ENCODE measurements at places on chromosomes 2 and 18.

DNA sequence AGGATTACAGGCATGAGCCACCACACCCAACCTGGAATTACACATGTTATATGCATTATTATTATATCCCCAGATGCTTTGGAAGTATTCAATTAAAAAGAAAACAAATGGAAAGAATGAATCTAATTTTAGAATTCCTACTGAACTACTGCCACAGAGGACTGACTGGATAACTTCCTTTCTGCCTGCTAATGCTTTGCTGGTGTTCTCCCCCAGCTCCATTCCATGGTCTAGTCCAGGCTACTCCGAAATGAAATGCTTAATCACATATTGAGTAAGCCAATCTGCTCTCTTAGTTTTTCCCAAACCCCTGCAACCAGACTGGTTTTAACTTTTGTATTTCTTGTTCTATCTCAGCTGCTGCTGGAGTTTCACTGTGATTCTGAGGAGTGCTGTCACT is 519.1 kb downstream of the SOX11 start:
- no peak for DNase-seq

GRCh38 chr18:70464343-70465114 is 175.7 kb downstream of the SOCS6 start:
- no peak for DNase-seq

GRCh38 chr2:85254540-85255300 is 73.1 kb downstream of the TGOLN2 start:
- no peak for DNase-seq

DNA sequence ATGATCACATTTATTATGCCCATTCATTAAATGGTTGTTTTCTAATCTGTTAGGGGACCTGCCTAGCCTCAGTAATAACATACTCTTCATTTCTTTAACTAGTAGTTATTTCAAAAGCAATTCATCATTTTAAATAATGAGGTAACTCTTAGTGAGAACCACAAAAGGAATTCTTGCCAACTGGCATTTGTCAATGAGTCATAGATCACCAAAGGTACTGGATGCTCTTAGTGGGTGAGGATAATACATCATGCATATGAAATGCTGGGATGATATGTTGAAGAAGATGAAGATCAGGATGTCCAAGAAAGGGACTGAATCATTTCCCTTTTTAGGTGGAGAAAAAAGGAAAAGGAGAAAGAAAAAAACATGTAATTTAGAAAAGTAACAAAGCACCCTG is 826.2 kb upstream of the DDX18 start:
- no peak for DNase-seq

DNA sequence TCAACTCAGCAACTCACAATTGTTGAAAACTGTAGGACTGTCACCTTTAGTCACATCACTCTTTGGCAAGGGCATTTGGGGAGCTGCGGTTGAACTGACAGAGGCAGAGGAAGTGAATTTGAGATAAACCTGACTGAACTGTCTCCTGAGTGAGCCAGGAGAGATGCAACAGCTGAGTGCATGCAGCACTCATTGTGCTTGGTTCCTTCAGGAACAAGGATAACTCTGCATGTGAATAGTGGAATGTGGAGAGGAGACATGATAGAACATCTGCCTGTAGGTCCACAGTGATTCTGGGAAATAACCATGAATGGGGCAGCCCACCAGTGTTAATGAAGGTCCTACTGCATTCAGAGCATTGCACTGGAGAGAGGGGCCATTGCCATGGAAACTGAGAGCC is 494.7 kb downstream of the STK39 start:
- no peak for DNase-seq

DNA sequence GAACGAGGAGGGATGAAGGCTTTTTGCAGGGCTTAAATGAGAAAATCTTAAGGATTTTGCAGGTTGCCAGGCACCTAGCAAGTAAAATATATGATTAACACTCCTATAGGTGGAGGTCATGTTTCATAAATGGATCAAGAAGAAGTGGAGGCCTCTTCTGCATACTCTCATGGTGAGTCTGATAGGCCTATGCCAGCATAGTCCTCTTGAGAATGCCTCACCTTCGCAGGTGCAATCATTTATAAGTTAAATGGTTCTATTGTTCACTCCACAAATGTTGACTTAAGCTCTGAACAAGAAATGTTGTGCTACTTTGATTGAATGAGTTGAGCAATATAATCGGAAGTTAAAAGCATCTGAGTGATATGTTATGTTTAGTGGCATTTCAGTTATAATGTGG is 12.1 kb downstream of the LRRTM1 start:
- DNase-seq, result no peak

DNA sequence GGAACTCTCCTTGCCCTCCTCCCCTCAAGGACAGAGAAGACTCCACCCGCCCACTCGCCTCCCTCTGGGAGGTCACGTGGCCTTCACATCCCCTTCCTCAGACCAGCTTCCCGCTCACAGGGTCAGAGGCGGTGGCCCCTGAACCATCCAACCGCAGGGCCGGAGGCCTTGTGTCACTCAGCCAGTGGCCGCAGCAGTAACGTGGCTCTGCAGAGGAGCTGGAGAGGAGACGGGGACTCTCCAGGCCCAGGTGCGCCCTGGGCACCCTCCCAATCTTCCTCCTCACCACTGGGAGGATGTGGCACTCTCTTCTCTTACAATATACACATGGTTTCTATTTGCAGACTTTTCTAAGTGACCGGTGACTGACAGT is 161.7 kb downstream of the TWIST2 start:
- no peak for DNase-seq

GRCh38 chr2:117859924-117860647 is 45.6 kb downstream of the DDX18 start:
- DNase-seq, result no peak

GRCh38 chr2:136305517-136306192 is 187.7 kb upstream of the CXCR4 start:
- no peak for DNase-seq

GRCh38 chr2:95314964-95315611 is 17.9 kb downstream of the KCNIP3 start:
- no peak for DNase-seq

DNA sequence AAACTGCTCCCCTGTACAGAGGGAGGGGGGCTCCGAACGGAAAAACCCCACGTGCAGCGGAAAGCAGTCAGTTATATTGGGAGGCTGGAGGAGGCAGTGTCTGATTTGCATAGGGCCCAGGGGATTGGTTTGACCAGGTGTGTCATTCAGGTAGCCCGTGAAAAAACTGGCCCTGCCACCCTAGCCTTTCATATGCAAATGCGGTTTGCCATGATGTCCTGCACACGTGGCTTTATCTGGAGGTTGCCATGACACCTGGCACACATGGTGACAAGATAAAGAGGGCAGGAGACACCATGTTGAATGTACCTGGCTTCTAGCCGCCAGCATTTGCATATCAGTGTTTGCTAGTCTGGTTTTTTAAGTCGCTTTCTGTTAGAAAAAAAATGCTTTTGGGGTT is 20.5 kb downstream of the SLC25A52 start:
- DNase-seq, result no peak

Data from cortex of kidney (tissue), 1 donor.